ENCODE measurements at places on chromosomes 3 and 15.

DNA sequence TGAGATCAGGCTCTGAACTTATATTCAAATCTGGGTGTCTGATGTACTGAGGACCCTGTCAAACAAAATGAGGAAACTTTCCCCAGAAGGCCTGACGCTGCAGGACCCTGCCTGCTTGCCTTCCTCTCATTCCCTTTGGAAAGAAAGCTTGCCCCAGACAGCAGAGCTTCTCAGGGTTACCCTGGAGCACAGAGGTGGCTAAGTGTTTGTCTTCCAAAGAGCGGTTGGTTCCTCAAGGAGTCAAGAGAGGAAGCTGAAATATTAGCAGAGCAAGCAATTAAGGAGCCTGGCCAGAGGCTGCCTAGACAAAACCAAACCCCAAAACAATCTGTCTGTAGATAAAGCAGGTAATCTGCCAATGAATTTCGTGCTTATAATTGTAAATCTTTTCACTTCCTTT lies 175.3 kb downstream of the NR1D2 start:
- no peaks in the 10 kb centered on the region for H3K36me3 ChIP-seq
- no peaks in the 10 kb centered on the region for H3K27me3 ChIP-seq
- no peak overlapping the region for H3K27ac ChIP-seq

GRCh38 chr3:189797103-189797750 lies 166.0 kb downstream of the TP63 start:
- peaks cover 2% of the 10 kb centered on the region for H3K27me3 ChIP-seq
- H3K4me3 ChIP-seq = no peak overlapping the region
- H3K4me1 ChIP-seq = no peaks in the 10 kb centered on the region
- H3K36me3 ChIP-seq = no peaks in the 10 kb centered on the region
- no peak for DNase-seq
- H3K27ac ChIP-seq = no peak overlapping the region

DNA sequence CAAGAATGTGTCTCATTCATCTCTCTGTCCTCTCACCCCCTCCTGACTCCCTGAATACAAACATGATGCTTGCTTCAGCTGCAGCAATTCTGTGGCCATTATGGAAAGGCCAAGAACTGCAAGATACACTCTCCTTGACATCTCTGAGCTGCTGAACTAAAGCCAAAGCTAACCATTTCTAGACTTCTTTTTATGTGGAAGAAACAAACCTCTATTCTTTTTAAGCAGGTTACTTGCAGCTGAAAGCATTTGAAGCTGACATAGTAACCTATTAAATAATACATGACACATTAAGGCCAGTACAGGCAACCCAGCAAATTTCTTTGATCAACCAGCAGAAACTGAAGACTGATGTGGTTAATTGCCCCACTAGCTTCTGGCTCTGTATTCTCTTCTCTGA lies 17.5 kb downstream of the FHIT start:
- no peak overlapping the region for H3K4me3 ChIP-seq
- no peaks in the 10 kb centered on the region for H3K27me3 ChIP-seq
- 0 out of 2 replicates have a peak, but pooled peaks cover 1% of the 10 kb centered on the region for H3K4me1 ChIP-seq
- DNase-seq = no peak
- no peaks in the 10 kb centered on the region for H3K36me3 ChIP-seq

DNA sequence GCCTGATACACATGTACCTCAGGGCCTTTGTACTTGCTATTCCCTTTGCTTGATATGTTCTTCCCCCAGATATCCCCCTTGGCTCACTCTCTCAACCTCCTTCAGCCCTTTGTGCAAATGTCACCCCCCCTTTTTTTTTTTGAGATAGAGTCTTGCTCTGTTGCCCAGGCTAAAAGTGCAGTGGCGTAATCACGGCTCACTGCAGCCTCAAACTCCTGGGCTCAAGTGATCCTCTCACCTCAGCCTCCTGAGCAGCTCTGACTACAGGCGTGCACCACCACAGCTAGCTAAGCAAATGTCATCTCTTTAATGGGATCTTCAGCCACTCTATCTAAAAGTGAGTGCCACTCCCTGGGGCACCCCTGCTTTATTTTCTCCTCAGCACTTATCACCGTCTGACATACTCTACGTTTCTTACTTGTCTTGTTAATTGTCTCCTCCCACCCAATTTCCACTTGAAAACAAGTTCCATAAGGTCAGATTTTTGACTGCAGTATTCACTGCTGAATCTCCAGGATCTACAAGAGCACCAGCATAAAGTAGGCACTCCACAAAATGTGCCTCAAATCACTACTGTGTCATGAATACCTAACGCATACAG lies 14.6 kb downstream of the IP6K2 start:
- H3K4me1 ChIP-seq = no peaks in the 10 kb centered on the region
- H3K27me3 ChIP-seq = no peaks in the 10 kb centered on the region
- H3K27ac ChIP-seq = peak overlapping the region; percentile 2

- H3K4me1 ChIP-seq = no peaks in the 10 kb centered on the region
- no peak for DNase-seq
- H3K27ac ChIP-seq = no peak overlapping the region
- H3K4me3 ChIP-seq = no peak overlapping the region
- H3K36me3 ChIP-seq = no peaks in the 10 kb centered on the region
These were observed 247.1 kb upstream of the MRPL3 start for GRCh38 chr3:131749826-131750225.

- no peaks in the 10 kb centered on the region for H3K27me3 ChIP-seq
- no peak for DNase-seq
- no peak overlapping the region for H3K27ac ChIP-seq
- H3K4me3 ChIP-seq = no peak overlapping the region
These were observed 470.8 kb downstream of the SOX2 start for GRCh38 chr3:182182531-182182968.

DNA sequence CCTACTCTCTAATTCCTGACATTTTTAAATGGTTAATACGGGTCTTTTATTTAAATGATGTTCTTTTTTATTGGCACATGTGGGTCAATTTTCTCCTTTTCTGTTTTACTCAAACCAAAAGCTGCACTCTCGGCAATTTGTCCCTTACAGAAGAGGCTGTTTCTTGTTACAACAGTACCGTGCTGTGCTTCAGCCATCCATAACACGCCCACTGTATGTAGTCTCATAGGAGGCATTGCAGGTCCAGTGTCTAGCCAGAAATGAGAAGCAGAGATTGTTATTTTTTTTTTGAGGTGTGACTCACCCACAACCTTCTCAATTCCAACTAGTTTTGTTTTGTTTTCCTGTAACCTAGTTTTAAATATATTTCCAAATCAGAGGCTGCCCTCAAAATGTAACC lies 164.6 kb downstream of the GMNC start:
- no peak overlapping the region for H3K4me3 ChIP-seq
- no peaks in the 10 kb centered on the region for H3K36me3 ChIP-seq
- H3K27ac ChIP-seq = no peak overlapping the region
- no peaks in the 10 kb centered on the region for H3K4me1 ChIP-seq
- H3K27me3 ChIP-seq = no peaks in the 10 kb centered on the region

- H3K4me3 ChIP-seq = no peak overlapping the region
- no peaks in the 10 kb centered on the region for H3K27me3 ChIP-seq
- peak; percentile 60 for DNase-seq
- H3K4me1 ChIP-seq = no peaks in the 10 kb centered on the region
These were observed 30.6 kb downstream of the SLC28A1 start for GRCh38 chr15:84914909-84915605.

- H3K4me3 ChIP-seq = no peak within 1 kb of the TSS
- no peaks in the 10 kb centered on the region for H3K36me3 ChIP-seq
- H3K4me1 ChIP-seq = no peaks in the 10 kb centered on the region
- H3K27ac ChIP-seq = no peak within 1 kb of the TSS
These were observed at the start of gene IL17RE for GRCh38 chr3:9902372-9903237. Gene IL17RE, plus strand, starts transcription at chr3:9902848. Its CDS starts 85 bp downstream, at chr3:9902933.

GRCh38 chr15:100306098-100306497 lies 35.7 kb downstream of the ADAMTS17 start:
- no peaks in the 10 kb centered on the region for H3K4me1 ChIP-seq
- H3K36me3 ChIP-seq = no peaks in the 10 kb centered on the region
- no peak overlapping the region for H3K27ac ChIP-seq
- H3K4me3 ChIP-seq = no peak overlapping the region
- no peaks in the 10 kb centered on the region for H3K27me3 ChIP-seq

GRCh38 chr3:31356941-31357340 lies 175.8 kb upstream of the STT3B start:
- DNase-seq = peak; percentile 49
- no peaks in the 10 kb centered on the region for H3K4me1 ChIP-seq
- H3K36me3 ChIP-seq = no peaks in the 10 kb centered on the region
- no peak overlapping the region for H3K27ac ChIP-seq

GRCh38 chr3:10994306-10994705 lies 1.8 kb downstream of the SLC6A1 start:
- peaks cover 26% of the 10 kb centered on the region for H3K27me3 ChIP-seq
- no peak for DNase-seq
- H3K36me3 ChIP-seq = no peaks in the 10 kb centered on the region
- no peak overlapping the region for H3K4me3 ChIP-seq

- H3K27me3 ChIP-seq = no peaks in the 10 kb centered on the region
- no peak for DNase-seq
- H3K4me3 ChIP-seq = no peak overlapping the region
- H3K36me3 ChIP-seq = peaks cover 26% of the 10 kb centered on the region
- H3K27ac ChIP-seq = no peak overlapping the region
These were observed 241.1 kb downstream of the PLCL2 start for GRCh38 chr3:17125738-17126442.

DNA sequence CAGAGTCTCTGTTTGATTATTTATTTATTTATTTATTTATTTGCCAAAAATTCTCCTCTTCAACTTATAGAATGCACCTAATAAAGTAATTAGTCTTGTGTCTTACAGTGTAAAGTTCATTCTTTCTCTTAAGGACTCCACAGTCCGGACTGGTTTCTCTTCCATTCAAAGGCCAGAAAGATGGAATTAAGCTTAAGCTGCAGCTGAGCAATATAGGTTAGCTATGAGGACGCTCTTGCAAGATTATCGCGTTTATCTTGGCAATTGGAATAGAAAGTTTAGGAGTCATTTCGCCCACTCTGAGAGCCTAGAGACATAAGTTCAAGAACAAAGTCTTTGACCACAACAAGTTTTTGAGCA lies 15.0 kb downstream of the TAGLN3 start:
- H3K27me3 ChIP-seq = no peaks in the 10 kb centered on the region
- no peak overlapping the region for H3K4me3 ChIP-seq
- H3K27ac ChIP-seq = no peak overlapping the region
- H3K36me3 ChIP-seq = no peaks in the 10 kb centered on the region
- H3K4me1 ChIP-seq = no peaks in the 10 kb centered on the region

- H3K4me3 ChIP-seq = no peak overlapping the region
- H3K27me3 ChIP-seq = no peaks in the 10 kb centered on the region
- H3K27ac ChIP-seq = no peak overlapping the region
- no peaks in the 10 kb centered on the region for H3K36me3 ChIP-seq
- H3K4me1 ChIP-seq = no peaks in the 10 kb centered on the region
- no peak for DNase-seq
These were observed 276.5 kb upstream of the ATP11B start for GRCh38 chr3:182516597-182517336.

GRCh38 chr3:104982130-104982529 lies 384.6 kb upstream of the ALCAM start:
- no peak overlapping the region for H3K27ac ChIP-seq
- no peaks in the 10 kb centered on the region for H3K27me3 ChIP-seq
- no peaks in the 10 kb centered on the region for H3K36me3 ChIP-seq
- H3K4me1 ChIP-seq = no peaks in the 10 kb centered on the region
- no peak for DNase-seq
- no peak overlapping the region for H3K4me3 ChIP-seq

DNA sequence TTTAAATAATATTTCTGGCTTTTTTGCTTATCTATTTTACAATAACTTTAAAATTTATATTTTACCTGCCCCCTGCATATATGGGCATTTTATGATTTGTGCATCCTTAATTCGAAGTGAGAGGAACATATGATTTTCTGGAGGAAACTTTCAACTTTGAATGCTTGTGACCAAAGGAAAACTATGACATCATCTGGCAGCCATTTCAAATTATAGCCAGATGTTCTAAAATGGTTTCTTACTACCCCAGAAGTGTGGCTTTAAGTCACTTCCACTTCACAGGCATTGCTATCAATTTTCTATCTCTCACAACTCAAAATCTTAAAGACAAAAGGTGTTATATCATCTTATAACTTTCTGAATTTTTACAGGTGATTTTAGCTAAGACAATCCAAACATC lies 508.8 kb downstream of the RBMS3 start:
- DNase-seq = no peak
- no peak overlapping the region for H3K27ac ChIP-seq
- no peaks in the 10 kb centered on the region for H3K4me1 ChIP-seq
- no peaks in the 10 kb centered on the region for H3K27me3 ChIP-seq
- no peak overlapping the region for H3K4me3 ChIP-seq

DNA sequence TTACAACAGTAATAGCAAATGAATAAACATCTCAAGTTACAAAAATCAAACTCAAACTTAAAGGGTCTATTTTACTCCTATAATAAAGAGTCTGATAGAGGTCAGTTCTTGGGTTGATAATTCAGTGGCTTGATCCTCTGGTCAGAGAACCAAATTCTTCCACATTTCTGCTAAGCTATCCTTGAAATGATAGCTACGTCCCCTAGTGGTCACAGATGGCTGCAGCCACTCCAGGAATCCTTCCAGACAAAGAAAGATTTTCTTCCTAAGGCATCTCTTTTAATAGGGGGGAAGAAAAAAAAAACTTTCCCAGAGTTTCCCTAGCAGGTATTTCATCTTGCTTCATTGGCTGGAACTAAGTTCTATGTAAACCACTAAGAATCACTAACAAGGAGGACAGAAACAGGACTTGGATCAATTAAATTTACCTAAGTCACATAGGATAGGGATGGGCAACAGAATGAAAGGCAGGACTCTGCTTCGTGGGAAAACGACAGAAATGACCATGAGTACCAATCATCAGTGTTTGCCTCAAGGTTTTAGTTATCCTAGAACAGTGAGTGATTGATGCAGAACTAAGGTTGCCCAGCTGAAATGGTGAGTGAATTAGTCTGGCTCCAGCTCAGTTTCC lies 160.7 kb downstream of the STAC start:
- no peak overlapping the region for H3K4me3 ChIP-seq
- DNase-seq = peak; percentile 38
- H3K36me3 ChIP-seq = no peaks in the 10 kb centered on the region
